Ureter (tissue), 1 donor: ENCODE measurements at places on chromosomes 7 and 10. TPM values are rescaled to one million over a fixed set of nuclear protein-coding genes. Genes with fewer than 3 reads are reported as not detected.

KCTD7 gene
- 13.4 TPM for total RNA-seq

TMEM273 gene
- 26.6 TPM for total RNA-seq

KLLN gene
- total RNA-seq: 2.1 TPM

SPDYE2B gene
- not detected for total RNA-seq

PRKCQ gene
- 4.3 TPM for total RNA-seq

NCF1 gene
- total RNA-seq: 1.9 TPM

CDK6 gene
- total RNA-seq: 24.8 TPM

CPN1 gene
- total RNA-seq: not detected

PLCE1 gene
- total RNA-seq: 59.2 TPM

DNA sequence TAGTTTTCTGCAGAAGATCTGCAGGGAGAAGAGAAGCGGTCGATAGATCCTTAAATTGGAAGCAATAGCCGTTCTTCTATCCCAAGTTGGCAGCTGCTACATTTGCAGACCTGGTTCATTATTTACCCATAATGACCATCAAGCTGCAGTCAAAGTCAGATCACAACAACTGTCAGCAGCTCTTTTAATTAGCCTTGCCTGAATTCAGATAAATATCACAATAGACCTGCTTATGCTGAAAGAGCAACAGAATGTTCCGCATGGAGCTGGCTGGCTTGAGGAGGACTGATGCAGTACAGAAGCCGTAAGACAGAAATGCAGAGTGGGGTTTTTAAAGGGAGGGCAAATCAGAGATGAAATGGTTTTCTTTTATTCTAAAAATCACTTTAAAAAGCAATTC is 109.4 kb downstream of the HIBADH start:
- no peak for DNase-seq

DNA sequence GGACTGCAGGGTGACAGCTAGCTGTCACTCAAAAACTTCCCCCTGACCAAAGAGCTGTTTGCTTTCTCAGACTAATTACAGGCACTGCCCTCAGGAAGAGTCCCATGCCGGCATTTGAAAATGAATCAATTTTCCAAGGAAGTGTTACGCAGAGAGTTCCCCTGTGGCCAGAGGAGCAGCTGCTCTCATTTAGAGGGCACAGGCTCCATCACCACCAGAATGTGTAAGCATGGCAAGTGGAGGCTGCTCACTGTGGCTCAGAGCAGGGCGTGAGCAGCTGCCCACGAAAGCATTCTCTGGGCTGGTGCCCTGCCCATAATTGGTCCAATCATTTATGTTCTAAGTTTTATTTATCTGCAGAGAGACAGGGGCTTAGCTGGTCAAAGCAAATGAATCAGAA is 202.2 kb downstream of the RAMP3 start:
- DNase-seq: no peak

DNA sequence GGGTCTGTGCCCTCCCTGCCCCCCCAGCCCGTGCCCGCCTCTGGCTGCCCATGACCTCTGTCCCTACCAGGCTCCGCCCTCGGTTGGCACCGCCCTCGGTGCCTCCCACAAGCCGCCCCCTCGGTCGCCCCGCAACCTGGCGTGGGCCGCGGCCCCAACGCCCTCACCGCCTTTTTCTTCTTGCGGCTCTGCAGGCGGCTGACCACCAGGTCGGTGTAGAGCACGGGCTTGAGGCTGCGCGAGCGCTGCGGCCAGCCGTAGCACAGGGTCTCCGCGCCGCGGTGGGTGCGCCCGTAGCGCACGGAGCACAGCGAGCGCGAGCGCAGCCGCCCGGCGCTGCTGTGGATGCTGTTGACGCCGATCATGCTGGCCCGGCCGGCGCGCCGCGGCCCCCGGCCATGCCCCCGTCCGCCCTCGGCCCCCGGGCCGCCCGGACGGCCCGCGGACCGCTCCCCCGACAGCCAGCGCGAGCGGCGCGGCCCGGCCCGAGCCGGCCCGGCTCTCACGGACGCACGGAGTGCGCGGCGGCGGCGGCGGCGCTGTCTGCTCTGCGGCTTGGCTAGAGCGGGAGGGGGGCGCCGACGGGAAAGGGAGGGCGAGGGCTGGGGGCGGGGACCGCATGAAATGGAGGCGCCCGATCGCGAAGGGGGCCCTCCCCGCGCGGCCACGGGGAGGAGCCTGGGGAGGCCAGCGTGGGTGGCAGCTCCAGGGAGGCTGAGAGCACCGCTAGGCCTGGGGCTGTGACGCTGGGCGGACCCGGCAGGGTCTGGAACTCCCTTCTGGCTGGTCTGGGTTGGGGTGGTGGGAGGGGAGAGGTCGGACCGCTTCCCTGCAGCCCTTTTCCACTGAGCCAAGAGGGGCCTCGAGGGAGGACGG is 9.6 kb downstream of the PSD start:
- DNase-seq: no peak

DNA sequence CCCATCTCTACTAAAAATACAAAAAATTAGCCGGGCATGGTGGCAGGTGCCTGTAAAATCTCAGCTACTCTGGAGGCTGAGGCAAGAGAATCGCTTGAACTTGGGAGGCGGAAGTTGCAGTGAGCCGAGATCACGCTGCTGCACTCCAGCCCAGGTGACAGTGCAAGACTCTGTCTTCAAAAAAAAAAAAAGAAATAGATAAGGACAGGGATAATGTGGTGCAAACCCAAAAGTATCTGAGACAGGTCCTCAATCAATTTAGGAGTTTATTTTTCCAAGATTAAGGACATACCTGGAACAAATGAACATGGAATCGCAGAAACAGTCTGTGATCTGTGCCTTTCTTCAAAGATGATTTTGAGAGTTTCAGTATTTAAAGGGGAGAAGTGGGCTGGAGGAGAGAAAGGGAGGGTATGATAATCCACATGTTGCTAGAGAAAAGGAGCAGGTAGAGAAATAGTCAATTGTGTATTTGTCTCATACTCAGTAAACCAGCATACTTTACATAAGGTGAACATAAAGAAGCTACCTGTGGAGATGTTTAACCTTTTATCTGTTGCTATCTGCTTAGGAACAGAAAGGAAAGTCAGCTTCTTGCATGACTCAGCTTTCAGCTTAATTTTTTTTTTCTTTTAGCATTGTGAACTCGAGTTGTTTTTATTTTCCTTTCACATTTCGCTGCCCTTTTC is 4.9 kb upstream of the MTPN start:
- DNase-seq: no peak

DNA sequence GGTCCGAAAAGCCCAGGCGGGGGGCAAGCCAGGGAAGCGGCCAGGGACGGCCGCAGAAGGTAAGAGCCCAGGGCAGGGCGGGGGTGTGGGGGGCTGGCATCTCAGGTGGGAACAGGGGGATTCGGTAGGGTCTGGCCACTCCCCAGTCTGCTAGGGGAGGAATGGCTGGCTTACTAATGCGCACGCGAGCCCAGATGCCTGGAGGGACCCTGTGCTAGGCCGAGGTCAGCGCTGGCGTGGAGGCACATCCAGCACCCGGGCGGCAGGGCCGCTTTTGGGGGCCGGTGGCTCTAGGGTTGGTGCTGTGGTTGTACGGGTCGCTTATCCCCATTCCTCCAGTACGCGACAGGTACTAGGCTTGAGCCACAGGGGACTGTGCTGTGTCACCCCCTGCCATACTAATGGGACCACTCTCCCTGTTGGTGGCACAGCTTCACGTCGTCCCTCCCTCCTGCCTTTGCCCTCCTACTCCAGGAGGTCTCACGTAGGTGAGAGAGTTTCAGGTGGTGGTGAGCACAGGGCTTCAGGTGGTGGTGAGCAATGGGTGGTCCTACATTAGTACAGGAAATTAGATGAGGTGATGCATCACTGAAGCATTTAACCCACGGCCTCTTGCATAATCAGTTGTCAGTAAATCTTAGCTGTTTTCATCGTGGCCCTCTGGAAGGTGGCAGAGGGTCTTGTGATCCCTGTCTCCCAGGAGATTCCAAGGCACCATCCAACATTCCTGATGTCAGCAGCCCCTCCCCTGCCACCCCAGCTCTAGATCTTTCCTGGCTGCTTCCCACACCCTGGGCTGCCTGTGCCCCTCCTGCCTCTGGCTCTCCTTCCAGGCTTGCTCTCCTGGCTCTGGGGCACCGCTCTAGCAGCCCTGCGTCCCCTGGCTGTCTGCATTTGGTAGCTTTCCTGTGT is 971 bp downstream of the AEBP1 start:
- no peak for DNase-seq

- DNase-seq: no peak
Measured at GRCh38 chr7:125568799-125569198, 639.2 kb upstream of the POT1 start.

DNA sequence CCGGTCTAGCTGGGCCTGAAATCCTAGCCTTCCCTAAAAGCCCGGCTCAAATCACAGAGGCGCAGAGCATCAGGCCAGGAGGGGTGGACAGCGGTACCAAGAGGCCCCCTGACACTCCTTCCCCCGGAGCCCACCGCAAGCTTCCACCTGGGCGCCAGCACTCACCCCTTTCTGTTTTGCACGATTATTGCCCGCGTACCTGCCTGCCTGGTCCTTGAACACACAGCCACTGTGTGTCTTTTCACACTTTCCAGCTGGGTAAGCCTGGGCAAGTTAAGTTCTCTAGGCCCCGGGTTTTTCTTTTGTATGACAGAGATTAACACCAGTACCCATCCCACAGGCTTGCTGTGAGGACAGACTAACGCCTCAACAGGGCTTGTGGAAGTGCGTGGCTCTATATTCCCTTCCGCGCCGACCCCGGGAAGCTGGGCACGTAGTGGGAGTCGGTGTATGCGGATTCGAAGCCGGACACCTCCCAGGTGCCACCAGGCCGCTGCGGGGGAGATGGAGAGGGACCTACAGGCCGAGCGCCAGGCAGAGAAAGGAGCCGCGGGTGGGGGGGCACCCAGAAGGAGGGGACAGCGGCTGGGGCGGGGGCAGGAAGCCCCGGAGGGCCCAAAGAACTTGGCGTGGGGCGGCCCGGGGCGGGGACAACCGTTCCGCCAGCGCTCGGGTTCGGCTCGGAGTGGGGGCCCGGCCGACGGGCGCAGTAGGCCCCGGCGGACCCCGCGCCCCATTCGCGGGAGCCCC is 792 bp downstream of the ZNF746 start:
- DNase-seq: no peak

- no peak for DNase-seq
Measured at GRCh38 chr7:22702516-22702915, 24.5 kb upstream of the IL6 start.

GRCh38 chr7:77427996-77428603 is 12.0 kb upstream of the GSAP start:
- DNase-seq: no peak

- DNase-seq: no peak
Measured at GRCh38 chr10:38016354-38016753, 5.9 kb downstream of the ZNF33A start.

- no peak for DNase-seq
Measured at GRCh38 chr7:108152198-108152597, 22.0 kb upstream of the LAMB4 start.

GRCh38 chr7:51592842-51593599 is 276.4 kb upstream of the COBL start:
- DNase-seq: no peak

- no peak for DNase-seq
Measured at GRCh38 chr10:72126184-72126871, 38.0 kb upstream of the SPOCK2 start.

DNA sequence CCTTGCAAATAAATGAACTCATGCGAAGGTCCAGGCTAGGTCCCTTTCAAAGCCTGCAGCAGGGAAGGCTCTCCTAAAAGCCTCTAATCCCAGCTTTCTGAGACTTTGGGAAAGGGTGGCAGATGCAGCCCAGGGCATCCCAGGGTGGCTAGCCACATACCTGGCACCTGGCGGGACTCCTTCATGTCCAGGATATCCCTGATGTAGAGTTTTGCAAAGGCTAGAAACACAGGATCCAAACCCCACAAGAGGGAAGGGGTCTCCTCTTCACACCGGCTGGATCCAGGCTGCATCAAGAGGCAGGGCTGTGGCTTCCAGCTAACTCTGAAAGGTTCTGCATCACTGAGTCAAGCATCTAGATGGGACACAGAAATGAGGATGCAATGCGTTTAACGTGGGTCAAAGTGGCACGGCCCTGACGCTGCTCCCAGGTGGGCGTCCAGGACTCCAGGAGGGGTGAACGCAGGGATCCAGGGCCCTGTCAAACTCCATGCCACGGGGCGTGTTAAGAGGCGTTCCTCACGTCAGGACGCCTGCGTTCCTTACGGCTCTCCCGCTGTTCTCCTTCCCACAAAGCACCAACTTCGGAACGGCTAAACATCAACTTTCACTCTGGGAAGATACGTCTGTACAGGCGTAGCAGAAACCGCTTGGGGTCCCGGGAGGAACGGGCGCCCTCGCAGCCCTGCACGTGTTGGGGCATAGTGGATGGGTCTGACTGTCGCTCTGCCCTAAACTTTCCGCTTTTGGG is 507 bp downstream of the STN1 start:
- DNase-seq: peak; percentile 65

GRCh38 chr7:112416127-112416526 is 34.1 kb upstream of the IFRD1 start:
- DNase-seq: no peak

DNA sequence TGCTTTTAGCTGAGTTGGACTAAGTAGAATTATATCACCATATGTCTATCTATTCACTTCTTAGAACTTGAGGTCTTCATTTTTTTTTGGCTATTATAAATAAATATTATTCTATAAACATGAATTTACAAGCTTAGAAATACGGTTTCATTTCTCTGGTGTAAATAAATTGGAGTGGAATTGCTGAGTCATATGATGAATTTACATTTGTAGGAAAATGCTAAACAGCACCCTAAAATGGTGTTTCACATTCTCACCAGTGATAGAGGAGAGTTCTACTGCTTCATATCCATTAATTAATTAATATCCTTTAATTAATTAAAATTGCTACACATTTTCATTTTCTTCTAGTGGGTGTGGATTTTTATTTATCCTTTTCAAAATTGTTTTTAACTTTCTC is 318.3 kb downstream of the MDFIC start:
- no peak for DNase-seq

- no peak for DNase-seq
Measured at GRCh38 chr10:108187408-108188012, 1023.0 kb upstream of the SORCS1 start.

- no peak for DNase-seq
Measured at GRCh38 chr10:51046654-51047053, 27.6 kb upstream of the PRKG1 start.

GRCh38 chr7:101954499-101954898 is 137.1 kb downstream of the CUX1 start:
- DNase-seq: no peak
